Epithelial cell of esophagus (primary cell): ENCODE measurements at places on chromosomes 5 and 9.

DNA sequence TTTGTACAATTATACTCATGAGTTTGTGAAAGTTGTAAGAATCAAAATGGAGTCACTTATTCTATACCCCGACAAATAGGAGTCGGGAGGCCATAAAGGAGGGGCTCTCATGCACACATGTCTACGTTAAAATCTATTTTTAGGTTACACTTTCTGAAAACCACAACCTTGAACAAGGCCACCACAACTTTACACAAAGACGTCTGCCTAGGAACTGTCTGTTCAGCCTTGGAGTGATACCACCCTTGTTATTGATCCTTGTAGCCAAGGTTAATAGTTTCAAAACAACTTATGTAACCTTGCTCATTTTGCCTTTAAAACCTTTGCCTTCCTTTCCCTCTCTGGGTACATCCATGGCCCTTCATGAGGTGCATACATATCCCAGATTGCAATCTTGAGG is 4.1 kb upstream of the NDFIP1 start:
- no peak for DNase-seq

DNA sequence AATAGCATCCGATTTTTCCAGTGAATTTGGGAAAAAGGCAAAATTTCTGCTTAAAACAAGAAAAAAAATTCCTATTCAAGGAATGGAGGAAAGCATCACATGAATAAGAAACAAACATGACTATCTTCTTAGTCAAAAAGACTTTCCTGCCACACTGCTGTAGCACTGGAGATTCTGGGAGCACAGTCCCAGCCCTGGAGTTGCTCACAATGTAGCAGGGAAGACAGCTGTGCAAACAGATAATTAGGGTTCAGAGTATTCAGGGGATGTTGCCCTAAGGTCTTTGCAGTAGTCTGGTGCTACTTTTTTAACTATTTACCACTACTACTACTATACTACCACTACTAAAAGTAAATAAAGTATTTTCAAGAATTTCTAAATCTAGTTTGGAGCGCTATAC is 86.5 kb downstream of the BNC2 start:
- no peak for DNase-seq

- DNase-seq = peak; percentile 36
These were observed 47.1 kb downstream of the ABLIM3 start for GRCh38 chr5:149188383-149188782.

DNA sequence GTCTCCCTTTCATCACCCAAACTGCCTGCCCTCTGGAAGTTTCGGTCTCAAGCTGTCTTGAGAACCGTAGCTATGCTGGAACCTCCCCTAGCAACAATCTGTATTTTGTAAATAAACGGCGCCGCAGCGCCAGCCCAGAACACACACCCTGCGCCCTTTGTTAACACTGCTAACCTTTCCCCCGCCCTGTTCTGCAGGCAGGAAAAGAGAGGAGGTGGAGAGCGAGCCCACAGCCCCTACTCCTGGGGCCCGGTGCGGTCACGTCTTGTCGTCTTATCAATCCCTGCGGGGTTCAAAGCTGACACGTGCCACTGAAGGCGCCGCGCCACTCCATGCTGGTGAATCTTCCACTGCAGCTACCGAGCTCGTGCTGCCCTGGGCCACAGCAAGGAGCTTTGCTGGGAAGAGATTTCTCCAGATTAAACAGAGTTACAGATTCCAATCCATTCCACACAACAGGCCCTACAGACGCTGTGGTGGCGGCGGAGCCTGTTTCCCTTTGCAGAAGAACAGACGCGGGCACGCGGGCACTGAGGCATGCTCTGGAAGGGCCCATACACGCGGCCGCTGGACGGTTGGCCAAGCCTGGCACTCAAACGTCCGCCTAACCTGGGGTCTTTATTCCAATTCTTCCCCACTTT is 25.3 kb downstream of the ZDHHC11B start:
- no peak for DNase-seq

DNA sequence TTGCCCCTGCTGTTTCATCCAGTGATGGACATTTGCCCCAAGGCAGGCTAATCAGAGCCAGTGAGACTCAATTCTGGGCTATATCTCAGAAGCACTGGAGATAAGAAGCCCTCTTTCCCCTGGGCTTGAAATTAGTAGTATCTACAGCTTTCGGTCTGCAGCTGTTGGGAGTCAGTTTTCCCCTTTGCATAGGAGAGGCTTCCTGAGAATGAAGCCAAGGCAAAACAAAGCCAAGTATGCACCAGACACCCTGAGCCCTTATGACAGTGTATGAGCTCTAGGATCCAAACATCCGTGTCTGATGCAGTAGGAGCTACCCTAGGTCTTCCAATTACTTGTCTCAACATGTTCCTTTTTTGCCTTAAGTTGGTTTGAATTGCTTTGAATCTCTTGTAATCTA is 79.2 kb upstream of the PANK3 start:
- peak; percentile 86 for DNase-seq

DNA sequence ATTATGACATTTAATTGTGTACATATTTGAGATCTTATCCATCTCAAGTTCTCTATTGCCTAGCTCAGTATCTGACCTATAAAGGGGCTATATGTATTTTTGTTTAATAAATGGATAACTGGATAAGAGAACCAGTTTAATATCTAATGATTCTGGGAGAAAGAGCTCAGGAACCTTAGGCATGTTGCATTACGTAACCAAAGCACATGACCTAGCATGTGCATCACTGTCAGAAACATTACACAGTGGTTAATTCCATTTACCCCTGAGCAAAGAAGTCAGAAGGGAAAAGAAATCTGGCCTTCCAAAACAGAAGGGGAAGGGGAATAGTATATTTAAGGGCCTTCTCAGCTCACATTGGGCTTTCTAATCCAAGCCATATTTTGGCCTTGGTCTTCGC is 12.3 kb downstream of the PAPPA start:
- DNase-seq = peak; percentile 59

GRCh38 chr9:134376386-134377142 is 50.3 kb downstream of the RXRA start:
- no peak for DNase-seq

- DNase-seq = peak; percentile 20
These were observed 405.8 kb upstream of the TLE4 start for GRCh38 chr9:79166005-79166404.

DNA sequence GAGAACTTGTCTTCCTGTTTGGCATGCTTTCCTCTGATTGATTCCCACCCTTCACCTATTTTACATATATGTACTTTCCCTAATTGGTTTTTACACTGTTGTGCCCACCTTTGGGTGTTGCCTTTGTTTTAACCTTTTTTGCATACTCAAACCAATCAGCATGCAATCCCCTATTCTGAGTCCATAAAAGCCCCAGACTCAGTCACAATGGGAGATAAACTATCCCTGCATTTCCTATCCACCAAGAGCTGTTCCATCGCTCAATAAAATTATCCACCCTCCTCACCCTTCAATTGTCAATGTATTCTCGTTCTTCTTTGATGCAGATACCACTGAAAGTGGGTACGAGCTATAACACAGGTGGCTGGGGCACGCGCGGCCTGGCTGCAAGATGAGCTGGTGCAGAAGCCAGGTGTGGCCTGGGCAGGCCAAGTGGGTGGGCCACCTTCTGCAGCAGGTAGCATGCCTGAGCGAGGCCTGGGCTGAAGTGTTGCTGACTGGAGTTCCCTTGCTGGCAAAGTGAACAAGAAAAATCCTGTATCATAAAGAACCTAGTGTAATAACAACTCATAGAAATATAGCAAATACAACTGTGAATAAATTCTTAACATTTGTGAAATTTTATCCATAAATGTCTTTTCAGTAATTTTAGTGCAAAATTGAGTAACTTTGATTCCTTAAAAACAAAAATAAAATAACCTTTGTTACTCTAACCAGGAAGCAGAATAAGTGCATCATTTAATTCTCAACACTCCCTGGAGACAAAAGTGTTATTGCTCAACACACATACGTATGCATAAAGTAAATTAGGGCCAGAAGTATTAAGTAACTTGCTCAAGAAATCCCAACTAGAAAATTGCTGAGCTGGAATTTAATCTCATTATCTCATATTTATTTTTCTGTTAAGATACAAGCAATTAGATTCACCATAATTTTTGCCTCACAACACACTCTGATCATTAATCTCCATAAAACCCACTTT is 685.3 kb upstream of the EDIL3 start:
- peak; percentile 33 for DNase-seq

GRCh38 chr9:3124001-3124400 is 280.1 kb upstream of the PUM3 start:
- no peak for DNase-seq

DNA sequence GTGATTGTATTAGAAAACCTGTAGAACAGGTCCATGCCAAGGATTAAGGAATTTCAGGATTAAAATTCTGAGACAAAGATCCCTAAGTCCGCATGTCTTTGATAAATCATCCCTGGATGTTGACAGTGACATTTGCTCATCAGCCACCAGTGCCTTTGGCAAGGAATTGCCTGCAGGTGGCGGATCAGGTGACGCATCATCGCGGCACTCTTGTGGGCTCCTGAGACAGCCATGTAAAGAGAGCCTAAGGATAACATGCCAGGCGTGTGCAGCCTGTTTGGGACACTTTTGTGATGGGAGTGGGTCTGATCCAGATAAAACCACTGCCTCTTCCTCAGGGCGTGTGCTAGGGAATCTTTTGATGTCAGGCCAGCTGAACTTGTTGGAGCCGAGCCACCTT is 40.6 kb downstream of the ADCY2 start:
- no peak for DNase-seq

- no peak for DNase-seq
These were observed 886.9 kb upstream of the DMAC1 start for GRCh38 chr9:8686516-8686915.

- no peak for DNase-seq
These were observed 2.6 kb downstream of the NOTCH1 start for GRCh38 chr9:136543280-136543679.

DNA sequence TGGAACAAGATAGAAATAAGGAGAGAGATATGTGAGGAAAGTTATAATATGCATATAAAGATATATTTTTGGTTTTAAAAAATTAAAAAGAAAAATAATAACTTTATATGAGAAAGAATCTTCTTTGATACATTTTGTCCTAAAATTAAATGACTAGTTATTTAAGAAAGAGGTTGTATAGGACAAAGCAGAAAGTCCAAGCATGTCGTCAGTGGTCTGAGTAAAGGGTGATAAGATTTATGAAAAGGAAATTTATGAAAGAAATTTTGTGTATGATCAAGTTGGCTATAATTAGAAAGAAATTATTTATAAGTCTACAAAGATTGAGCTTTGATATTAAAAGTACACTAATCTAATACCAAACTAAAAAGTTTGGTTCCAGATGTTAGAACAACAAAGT is 32.0 kb downstream of the GTF3C4 start:
- no peak for DNase-seq

- no peak for DNase-seq
These were observed 54.6 kb upstream of the MAP3K1 start for GRCh38 chr5:56760723-56761122.

- DNase-seq = no peak
These were observed 23.9 kb downstream of the ISOC1 start for GRCh38 chr5:129118405-129118804.

GRCh38 chr9:115437418-115437817 is 319.5 kb upstream of the TNC start:
- no peak for DNase-seq

DNA sequence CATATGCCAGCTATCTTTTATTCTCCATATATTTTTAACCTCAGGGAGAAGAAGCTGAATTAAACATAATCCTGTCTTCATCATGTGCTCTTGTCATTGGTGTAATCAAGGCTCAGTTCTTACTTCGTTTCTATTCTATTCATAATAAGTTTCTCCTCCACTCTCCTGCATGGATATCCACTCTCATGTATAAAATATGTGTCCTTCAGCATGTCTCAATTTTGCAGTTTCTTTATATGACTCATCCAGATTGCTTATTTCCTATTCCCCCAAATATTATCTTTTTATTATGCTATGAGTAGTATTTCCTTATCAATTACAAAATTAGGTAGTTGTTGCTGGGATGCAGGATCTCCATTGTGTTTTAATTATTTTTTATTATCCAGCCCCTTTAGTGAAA is 643.7 kb upstream of the ACO1 start:
- DNase-seq = peak; percentile 44

GRCh38 chr5:76819851-76820525 is 1.2 kb downstream of the F2RL1 start:
- no peak for DNase-seq

DNA sequence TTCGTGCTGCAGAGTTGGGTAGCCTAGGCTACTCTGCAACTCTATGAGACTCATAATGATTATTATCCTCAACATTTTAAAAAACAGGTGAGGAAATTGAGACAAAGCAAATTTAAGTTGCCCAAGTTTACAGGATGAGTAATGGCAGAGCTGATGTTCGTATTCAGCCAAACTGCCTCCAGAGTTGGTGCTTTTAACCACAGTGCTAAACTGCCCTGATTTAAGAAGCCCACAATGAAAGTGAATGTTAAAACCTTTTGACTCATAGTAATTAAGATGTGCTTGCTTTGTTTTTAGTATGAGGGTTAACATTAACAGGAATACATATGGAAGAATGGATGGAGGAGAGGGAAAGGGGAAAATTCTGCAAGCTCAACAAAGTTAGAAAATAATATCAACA is 15.9 kb upstream of the GABRB2 start:
- no peak for DNase-seq

- peak; percentile 16 for DNase-seq
These were observed 11.8 kb upstream of the CRHBP start for GRCh38 chr5:76941000-76941399.

- DNase-seq = no peak
These were observed 207.4 kb downstream of the ARRDC3 start for GRCh38 chr5:91175708-91176107.

GRCh38 chr9:104987743-104988142 is 59.8 kb upstream of the ABCA1 start:
- no peak for DNase-seq

DNA sequence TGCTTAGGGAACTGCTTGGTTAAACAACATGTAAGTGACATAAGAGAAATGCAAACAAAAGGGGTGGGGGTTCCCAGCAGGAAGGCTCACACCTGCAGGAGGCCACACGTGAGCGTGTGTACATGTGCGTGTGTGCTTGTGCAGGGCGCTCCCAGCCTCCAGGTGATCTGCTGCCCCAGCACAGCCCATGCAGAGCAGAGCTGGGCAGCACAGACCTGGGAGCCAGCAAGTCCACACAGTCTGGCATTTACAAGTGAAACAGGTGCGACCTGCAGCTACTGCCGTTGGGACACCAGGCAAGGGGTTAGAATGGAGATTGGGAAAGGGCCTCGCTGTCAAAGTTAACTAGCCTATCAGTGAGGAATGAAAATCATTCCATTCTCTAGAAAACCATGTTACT is 41.8 kb downstream of the GRAMD2B start:
- no peak for DNase-seq

GRCh38 chr5:180330810-180331646 is 22.1 kb downstream of the GFPT2 start:
- peak; percentile 56 for DNase-seq

DNA sequence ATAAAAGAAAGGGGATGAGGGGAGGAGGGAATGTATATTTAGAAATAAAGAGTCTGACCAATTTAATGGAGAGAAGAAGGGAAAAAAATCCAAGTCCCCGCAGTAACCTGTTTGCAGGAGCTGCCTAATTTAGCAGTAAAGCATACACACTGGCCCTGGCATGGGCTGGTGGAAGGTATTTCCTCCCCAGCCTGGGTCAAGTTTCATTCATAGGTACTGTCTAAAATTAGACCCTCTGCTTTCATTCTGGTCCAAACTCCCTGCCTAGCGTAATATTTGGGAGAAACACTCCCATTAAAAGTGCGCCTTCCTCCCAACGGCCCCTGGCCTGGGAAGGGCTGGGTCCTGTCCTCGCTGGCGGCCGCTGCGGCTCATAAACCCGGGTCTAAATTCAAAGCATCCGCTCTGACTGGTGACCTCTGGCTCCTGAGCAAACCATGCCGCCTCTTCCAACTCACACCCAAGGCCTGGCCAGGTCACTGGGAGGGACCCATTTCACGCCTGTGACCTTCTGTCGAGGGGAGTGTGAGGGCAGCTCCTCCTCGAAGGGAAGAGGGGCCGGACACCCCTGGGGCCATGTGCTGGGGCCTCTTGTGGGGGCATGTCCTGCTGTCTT is 123.2 kb downstream of the FGF18 start:
- DNase-seq = no peak
